Fibroblast of the aortic adventitia (primary cell): ENCODE measurements at places on chromosomes 12 and 14.

DNA sequence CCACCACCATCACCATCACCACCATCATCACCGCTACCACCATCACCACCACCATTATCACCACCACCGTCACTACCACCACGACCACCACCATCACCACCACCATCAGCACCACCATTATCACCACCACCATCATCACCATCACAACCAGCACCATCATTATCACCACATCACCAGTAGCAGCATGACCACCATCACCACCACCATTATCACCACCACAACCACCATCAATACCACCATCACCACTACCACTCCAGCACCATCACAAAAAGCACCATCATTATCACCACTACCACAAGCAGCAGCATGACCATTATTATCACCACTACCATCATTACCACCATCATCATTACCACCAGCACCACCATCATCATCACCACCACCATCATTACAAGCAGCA lies 62.1 kb downstream of the MVK start:
- no peak for DNase-seq

DNA sequence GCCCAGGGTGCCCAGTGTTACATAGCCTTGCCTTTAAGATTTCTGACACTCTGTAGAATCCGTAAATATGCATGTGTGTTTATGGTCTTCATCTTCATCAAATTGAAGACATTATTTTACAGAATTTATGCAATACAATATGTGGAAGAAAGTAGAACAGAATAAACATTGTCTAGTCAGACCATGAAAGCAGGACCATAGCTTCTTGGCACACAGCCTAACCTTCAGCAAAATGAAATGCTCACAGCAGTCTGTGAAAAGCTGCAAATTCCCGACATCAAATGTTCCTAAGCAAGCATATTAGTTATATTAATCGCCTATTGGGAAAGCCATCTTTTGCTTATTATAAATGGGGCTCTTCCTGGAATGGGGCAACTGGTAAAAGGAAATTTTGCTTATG lies 111.3 kb upstream of the GARIN2 start:
- DNase-seq = no peak

DNA sequence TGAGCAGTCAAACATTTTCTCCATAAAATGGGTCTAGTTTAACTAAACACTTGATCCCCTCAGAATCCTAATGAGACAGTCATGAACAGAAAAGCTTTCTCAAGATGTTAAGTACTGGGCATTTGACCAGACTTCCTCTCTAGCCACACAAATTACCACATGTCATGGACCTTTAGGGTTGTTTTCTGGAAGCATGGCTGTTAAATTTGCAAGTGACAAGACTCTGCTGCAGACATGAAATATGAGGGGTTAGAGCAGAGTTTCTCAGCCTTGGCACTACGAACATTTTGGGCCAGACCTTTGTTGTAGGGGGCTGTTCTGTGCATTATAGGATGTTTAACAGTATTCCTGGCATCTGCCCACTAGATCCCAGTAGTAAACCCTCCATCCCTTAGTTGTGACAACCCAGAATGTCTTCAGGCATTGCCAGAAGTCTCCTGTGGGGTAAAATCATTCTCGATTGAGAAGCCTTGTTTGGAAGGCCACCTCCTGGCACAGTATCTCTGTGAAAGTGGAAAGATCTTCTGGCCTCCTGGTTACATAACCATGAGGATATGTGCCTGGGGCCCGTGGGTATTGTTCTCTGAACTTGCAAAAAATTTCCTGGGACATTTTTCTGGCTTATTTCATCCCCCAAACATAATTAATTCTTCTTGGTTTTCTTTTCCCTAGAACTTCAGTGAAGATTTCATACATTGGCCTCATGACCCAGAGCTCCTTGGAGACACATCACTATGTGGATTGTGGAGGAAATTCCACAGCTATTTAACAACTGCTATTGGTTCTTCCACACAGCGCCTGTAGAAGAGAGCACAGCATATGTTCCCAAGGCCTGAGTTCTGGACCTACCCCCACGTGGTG lies 4.3 kb downstream of the TMEM106C start:
- DNase-seq = peak; percentile 72

GRCh38 chr12:47984331-47984801 lies 19.9 kb downstream of the COL2A1 start:
- DNase-seq = no peak

DNA sequence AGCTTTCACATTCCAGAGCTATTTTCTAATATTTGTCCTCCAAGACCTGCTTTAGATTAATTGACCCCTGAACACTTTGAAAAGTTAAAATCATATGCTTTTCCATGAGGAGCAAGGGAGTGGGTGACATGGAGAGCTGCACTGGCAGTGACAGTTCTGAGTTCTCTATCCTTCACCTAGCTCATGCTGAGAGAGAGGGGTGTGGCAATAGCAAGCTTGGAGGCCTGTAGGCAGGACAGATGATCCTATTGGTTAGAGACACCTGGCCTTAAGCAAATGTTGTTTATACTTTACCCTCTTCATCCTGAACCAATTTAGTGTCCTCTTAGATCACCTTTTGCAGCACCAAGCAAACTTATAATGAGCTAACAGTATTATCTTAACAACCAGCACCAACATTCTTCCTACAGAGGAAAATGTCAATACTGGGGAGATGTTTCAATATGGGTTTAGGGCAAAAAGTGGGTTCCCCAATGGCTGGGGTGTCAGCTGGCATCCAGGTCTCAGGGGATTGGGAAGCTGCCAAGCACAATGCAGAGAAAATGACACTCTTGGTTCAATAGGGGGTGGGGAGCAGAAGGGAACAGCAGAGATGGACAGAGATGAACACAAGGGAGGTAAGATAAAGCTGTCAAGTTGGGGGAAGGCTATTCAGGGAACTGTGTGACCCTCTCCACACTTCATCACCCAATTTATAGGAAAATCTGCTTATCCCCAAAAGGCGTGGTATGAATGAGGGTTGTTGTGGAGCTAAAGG lies 37.0 kb upstream of the PPM1H start:
- no peak for DNase-seq

GRCh38 chr14:47790477-47790876 lies 115.1 kb upstream of the MDGA2 start:
- no peak for DNase-seq

GRCh38 chr14:104209985-104210816 lies 71.8 kb downstream of the KIF26A start:
- DNase-seq = no peak

DNA sequence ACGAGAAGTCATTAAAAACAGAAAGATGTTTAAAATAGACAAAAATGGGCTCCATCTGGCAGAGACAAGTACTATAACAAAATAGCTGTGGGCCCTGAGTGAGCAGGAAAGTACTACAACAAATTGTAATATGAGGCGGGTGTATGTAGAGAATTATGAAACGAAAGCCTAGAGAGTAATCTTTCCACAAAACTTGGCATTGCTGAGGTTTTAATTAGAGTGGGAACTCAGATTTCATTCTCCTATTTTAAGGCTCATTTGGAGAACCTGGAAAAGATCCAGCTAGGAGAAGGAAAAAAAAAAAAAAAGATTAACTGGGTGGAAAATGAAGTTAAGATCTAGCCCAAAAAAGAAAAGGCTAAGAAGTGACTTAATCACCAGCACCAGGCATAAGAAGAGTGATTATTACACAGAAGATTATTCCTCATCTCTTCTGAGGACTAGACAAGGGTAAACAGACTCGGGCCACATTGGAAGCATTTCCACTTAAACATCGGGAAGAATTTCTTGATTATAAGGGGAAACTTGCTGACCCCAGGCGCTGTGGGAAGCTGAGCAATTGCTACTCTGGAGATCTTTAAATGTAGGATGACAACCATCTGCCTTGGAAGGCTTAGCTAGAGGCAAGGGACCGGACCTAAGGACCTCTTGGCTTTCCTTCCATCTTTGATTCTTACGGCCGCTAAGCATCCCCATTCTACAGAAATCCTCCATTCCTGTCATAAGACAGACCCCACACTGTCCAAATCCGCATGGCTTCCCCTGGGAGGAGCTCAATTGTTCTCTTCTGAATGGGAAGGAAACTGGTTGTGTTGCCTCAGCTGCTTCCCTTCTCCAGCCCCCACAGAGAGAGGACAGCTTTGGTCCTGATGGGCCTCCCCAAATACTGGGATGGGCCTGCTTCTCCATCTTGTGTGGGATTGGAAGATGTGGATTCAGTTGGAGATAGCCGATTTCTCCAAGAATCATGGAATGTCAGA lies 40.6 kb downstream of the IGF1 start:
- DNase-seq = no peak
